Activated CD4-positive, alpha-beta memory T cell treated with anti-CD3 and anti-CD28 coated beads, Interleukin-2, amount 10 ng/mL, durations not matched to agents 7 days and 5 days (primary cell): ENCODE measurements at places on chromosomes 3 and 15. TPM values are rescaled to one million over a fixed set of nuclear protein-coding genes. Genes with fewer than 3 reads are reported as not detected.

DNA sequence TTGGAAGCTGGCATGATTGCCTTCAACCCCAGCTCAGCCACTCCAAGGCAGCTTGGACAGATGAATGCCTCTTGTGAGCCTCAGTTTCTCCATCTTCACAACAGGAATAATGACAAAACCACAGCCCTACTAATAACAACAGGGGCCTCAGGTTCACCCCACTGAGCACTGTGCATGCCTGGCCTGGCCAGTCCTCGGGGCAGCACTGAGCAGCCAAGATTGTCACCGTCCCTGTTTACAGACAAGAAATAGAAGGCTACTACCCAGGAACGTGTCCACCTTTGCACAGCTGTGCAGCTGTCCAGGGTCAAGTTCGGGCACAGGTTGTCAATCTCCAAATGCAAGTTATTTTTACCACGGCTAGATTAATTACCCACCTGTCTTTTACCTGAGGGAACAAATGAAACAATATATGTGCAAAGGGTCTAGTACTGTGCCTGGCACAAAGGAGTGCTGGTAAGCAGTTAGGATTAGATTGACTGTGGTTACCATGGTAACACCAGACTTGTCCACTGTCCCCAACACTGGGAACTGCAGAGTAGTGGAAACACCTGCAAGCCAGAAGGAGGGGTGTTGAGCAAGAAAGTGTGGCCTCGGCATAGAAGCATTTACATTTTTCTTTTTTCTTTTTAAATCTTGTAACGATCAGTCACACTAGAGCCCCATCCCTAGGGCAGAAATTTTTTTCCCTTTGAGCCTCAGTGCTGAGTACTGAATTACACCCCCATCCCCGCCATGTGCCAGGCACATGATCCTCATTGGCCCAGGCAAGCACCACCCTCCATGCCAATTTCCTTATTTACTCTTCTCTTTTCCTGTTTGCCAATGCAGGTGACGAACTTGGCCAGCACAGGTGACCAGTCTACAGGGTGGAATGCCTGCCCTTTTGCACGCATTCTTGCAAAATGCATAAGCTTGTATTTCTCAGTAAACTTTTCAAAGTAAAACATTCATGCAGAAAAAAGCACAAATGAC is 66.3 kb upstream of the SLC6A6 start:
- H3K4me3 ChIP-seq = no peak overlapping the region
- H3K27ac ChIP-seq = no peak overlapping the region
- no peaks in the 10 kb centered on the region for H3K4me1 ChIP-seq
- no peaks in the 10 kb centered on the region for H3K36me3 ChIP-seq
- H3K27me3 ChIP-seq = no peaks in the 10 kb centered on the region

GRCh38 chr15:73857193-73857920 is 16.0 kb upstream of the TBC1D21 start:
- no peak for DNase-seq
- no peaks in the 10 kb centered on the region for H3K36me3 ChIP-seq
- no peak overlapping the region for H3K4me3 ChIP-seq
- no peaks in the 10 kb centered on the region for H3K4me1 ChIP-seq
- peaks cover 33% of the 10 kb centered on the region for H3K27me3 ChIP-seq

GRCh38 chr15:31098491-31098917 is 3.0 kb downstream of the TRPM1 start:
- DNase-seq = no peak
- no peaks in the 10 kb centered on the region for H3K36me3 ChIP-seq
- no peaks in the 10 kb centered on the region for H3K4me1 ChIP-seq

GRCh38 chr3:20696388-20697150 is 510.6 kb upstream of the SGO1 start:
- H3K27me3 ChIP-seq = no peaks in the 10 kb centered on the region
- no peak overlapping the region for H3K4me3 ChIP-seq
- no peak overlapping the region for H3K27ac ChIP-seq
- no peaks in the 10 kb centered on the region for H3K36me3 ChIP-seq

DNA sequence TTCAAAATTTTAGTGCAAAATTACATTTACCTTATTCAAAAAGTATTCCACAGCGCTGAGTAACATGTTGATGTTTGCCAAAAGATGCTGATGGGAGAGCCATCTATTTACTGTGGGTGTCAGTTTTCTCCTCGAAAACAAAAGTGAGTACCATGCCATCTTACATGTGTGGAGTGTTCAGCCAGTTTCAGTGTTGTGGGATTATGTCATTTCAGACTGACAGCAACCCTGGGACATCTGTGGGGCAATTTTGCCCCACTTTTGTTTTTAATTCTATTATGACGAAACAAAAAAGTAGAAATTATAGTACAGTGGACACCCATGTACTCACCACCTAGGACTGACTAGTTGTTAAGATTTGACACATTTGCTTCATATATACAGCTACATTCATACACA is 19.6 kb downstream of the SLCO3A1 start:
- H3K36me3 ChIP-seq = peaks cover 27% of the 10 kb centered on the region
- peaks cover 28% of the 10 kb centered on the region for H3K4me1 ChIP-seq
- H3K27me3 ChIP-seq = no peaks in the 10 kb centered on the region
- DNase-seq = no peak
- H3K4me3 ChIP-seq = no peak overlapping the region
- no peak overlapping the region for H3K27ac ChIP-seq

DNA sequence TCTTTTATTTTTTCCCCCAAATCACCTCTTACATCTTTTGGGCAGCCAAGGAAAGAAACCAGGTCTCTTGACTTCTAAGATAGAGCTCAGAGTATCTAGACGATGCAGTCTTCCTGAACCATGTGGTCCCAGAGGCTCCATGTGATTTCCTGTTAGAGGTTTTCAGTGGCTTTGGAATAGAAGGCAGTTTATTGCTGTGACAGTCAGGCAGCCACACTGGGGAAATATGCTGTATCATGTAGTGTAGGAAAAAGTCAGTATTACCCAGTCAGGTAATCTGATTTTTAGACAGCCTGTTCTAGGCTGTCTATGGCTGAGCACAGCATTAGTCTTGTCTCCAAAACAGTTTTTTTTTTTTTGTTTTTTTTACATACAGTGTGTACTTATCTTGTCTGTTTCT is 294.3 kb downstream of the THSD4 start:
- no peak for DNase-seq
- no peak overlapping the region for H3K4me3 ChIP-seq
- H3K27me3 ChIP-seq = peaks cover 6% of the 10 kb centered on the region
- H3K27ac ChIP-seq = no peak overlapping the region

Gene ERC2
- total RNA-seq = not detected

DNA sequence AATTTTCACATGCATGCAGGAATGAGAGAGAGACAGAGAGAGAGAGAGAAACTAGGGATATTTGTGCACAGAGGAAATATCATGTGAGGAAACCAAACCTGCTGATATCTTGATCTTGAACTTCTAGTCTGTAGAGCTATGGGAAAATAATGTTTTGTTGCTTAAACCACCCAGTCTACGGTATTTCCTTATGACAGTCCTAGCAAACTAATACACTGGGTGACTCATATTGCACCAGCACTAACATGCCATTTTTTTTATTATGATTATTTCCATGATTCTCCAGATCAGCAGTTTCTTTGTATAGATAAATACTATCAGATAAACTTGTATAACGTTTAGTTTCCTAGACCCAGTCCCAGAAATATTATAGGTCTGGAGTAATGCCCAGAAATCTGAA is 1259.0 kb downstream of the ZPLD1 start:
- H3K4me3 ChIP-seq = no peak overlapping the region
- no peaks in the 10 kb centered on the region for H3K36me3 ChIP-seq
- no peaks in the 10 kb centered on the region for H3K4me1 ChIP-seq
- H3K27ac ChIP-seq = no peak overlapping the region
- DNase-seq = no peak

- H3K27ac ChIP-seq = no peak overlapping the region
- peaks cover 4% of the 10 kb centered on the region for H3K4me1 ChIP-seq
- peaks cover 62% of the 10 kb centered on the region for H3K27me3 ChIP-seq
- H3K4me3 ChIP-seq = no peak overlapping the region
- peaks cover 2% of the 10 kb centered on the region for H3K36me3 ChIP-seq
These were observed 9.5 kb downstream of the CCR9 start for GRCh38 chr3:45895686-45896468.

DNA sequence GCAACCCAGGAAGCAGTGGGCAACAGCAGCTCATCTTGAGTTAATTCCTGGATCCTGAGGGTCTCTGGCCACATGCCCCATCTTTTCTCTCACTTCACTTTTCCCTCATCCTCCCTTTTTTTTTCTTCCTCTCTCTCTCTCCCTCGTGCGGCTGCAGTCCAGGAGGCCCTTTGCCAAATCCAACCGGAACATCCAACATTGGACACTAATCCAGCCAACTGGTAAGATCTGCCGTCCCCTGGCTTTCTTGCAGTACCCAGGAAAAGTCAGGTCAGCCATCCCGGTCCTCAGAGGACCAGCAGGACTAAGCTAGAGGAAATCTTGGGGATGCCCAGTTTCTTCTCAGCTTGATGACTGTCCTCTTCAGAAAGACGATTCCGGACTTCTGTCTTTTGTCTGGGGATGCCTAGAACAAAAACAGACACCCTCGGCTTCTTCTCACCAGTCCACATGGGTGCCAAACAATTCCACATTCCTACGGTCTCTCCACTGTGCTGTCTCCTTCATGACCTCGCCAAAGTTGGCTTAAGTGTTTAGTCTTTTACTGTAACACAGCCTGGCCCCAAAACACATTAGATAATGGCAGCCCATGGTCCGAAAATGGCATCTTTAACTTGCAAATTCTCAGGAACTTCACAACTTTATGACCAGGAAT is 115.6 kb downstream of the GSK3B start:
- H3K27ac ChIP-seq = no peak overlapping the region
- H3K27me3 ChIP-seq = no peaks in the 10 kb centered on the region
- DNase-seq = no peak

Gene POPDC2
- 2.4 TPM for total RNA-seq

Gene DNAH12
- 0.05 TPM for total RNA-seq

- H3K27ac ChIP-seq = no peak overlapping the region
- peaks cover 2% of the 10 kb centered on the region for H3K27me3 ChIP-seq
- H3K4me1 ChIP-seq = peaks cover 13% of the 10 kb centered on the region
- H3K36me3 ChIP-seq = no peaks in the 10 kb centered on the region
These were observed 27.6 kb upstream of the SRP14 start for GRCh38 chr15:40066589-40066988.

DNA sequence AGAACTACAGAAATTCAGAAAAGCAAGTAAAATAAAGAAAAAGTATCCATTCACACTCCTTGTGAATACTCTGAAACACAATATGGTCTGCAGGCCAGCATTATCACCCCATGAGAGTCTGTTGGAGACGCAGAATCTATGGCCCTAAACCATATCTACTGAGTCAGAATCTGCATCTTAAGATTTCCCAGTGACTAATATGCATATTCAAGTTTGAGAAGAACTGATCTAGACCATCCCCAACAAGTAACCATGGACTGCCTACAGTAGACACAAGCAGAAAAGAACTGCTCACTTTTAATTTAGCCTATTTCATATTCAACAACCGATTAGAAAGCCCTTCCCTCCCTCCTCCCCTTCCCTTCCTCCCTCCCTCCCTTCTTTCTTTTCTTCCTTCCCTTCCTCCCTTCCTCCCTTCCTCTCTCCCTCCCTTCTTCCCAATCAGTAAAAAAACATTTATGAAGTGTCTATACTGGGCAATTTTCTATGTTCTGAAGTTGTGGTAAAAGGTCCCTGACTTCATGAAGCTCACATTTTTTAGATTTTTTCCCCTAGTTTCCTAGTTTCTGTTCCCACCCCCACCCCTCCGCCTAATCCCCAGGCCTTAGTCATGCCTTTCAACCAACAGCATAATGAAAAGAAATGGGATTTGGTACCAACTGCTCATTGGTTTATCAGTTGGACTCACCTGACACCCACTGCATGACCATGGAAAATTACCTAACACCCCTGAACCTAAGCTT is 125.2 kb downstream of the CNTN3 start:
- no peaks in the 10 kb centered on the region for H3K36me3 ChIP-seq
- DNase-seq = no peak
- no peaks in the 10 kb centered on the region for H3K4me1 ChIP-seq
- H3K27me3 ChIP-seq = no peaks in the 10 kb centered on the region

DNA sequence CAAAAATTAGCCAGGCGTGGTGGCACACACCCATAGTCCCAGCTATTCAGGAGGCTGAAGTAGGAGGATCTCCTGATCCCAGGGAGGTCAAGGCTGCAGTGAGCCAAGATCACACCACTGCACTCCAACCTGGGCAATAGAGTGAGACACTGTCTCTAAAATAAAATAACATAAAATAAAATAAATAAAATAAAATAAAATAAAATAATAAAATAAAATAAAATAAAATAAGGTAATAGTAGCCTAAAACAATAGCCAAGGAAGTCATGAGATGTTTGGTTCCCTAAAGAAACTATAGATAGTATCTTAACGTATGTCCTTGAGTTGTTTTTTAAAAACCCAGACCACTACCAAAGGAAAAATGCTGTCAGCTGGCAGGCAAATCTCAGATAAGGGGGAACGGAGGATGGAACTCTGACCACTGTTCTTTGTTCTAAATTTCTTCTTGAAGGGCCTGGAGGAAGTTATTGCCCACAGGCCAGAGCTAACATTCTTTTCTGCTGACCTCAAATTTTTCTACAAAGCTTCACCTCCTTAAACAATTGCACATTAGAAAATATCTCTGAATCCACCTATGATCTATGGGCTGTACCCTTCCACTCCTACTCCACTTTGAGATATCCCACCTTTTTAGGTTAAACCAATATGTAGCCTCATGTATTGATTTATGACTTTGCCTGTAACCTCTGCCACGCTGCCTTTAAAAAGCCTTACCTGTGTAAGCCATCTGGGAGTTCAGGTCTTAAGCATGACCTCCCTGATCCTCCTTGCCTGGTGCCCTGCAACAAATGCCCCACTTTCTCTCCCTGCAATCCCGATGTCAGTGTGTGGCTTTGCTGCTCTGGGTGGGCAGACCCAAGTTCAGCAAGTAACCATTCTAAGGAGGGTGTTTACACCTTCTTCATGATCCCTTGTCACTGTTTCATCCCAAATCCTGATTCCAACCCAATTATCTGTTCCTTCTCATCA is 126.2 kb upstream of the BHLHE40 start:
- DNase-seq = no peak
- H3K4me3 ChIP-seq = no peak overlapping the region
- peak overlapping the region; percentile 32 for H3K27ac ChIP-seq

- no peaks in the 10 kb centered on the region for H3K36me3 ChIP-seq
- DNase-seq = no peak
- no peak overlapping the region for H3K4me3 ChIP-seq
- H3K27me3 ChIP-seq = peaks cover 4% of the 10 kb centered on the region
- H3K27ac ChIP-seq = no peak overlapping the region
These were observed 316.3 kb upstream of the NECTIN3 start for GRCh38 chr3:110755345-110755744.

Gene SUSD5
- total RNA-seq = not detected

Gene MAP2K5
- total RNA-seq = 16.9 TPM

GRCh38 chr3:169289273-169289672 is 374.2 kb downstream of the MECOM start:
- no peaks in the 10 kb centered on the region for H3K27me3 ChIP-seq
- H3K4me1 ChIP-seq = no peaks in the 10 kb centered on the region
- no peak overlapping the region for H3K4me3 ChIP-seq
